SK-N-SH treated with all-trans-retinoic acid at 6 μM for 48 hours (cell line): ENCODE measurements at places on chromosomes 13 and 19.
A peak's percentile ranks its signal among the peaks of the same experiment; 100 is the strongest.

DNA sequence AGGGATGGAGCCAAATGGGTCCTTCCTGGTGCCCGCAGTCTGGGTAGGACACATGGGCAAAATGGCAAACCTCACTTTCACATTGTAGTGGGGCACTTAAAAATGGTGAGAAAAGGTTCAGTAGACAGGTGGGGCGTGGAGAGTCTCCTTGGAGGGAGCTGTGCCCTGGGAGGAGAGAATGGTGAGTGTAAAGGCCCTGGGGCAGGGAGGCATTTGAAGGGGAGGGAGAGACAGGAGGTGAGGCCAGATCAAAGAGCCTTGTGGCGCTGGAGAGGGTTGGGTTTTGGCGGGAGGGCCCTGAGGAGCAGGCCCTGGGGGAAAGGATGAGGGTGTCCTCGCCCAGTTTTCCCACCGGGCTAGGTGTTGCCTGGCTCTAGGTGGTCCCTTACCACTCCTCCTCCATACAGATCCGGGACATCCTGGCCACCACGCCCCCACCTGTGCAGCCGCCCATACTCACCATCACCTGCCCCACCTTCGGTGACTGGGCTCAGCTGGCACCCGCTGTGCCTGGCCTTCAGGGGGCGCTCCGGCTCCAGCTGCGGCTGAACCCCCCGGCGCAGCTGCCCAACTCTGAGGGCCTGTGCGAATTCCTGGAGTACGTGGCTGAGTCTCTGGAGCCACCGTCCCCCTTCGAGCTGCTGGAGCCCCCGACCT lies 6.3 kb downstream of the MAP1S start:
- ATAC-seq, result 0 out of 3 replicates have a peak, but pooled peaks have one; percentile 26

DNA sequence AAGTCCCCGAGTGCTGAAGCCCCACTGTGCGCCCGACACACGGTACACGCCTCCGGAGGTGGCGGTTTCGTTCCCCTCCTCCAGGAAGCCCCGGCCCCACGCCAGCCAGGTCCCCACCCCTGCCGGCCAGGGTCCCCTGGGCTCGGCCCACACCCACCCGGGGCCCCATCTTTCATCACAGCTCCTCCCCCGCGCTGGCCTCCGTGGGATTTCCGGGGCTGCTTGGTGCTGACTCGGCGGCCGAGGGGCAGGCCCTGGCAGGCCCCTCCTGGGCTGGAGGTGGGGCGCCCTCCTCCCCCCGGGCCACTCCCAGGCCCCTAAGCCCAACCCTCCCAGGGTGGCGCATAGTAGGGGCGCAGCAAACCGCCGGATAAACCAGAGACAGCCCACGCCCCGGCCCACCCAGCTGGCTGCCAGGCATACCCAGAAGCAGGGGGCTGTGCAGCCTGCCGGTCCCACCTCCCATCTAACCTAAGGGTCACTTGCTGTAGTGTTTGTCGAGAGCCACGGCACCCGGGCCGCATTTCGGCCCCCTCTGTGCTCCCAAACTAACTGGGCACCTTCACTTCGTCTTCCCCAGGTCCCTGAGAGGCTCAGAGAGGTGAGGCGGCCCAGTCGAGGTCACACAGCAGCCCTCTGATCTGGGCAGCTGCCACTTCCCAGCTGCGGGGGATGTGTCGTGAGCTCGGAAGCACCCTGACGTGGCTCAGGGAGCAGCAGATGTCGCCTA lies 6.6 kb downstream of the ZBTB7A start:
- no peak for ATAC-seq

GRCh38 chr13:29573190-29573589 lies 22.3 kb downstream of the SLC7A1 start:
- ATAC-seq, result peak; percentile 11; the same call in 1 of the 3 replicates

GRCh38 chr13:43146400-43146799 lies 123.0 kb downstream of the DNAJC15 start:
- ATAC-seq, result no peak

- no peak for ATAC-seq
Observed at GRCh38 chr19:57656346-57656745, 12.4 kb upstream of the ZSCAN4 start.

GRCh38 chr19:49120325-49120683 lies 960 bp downstream of the PPFIA3 start:
- no peak for ATAC-seq

DNA sequence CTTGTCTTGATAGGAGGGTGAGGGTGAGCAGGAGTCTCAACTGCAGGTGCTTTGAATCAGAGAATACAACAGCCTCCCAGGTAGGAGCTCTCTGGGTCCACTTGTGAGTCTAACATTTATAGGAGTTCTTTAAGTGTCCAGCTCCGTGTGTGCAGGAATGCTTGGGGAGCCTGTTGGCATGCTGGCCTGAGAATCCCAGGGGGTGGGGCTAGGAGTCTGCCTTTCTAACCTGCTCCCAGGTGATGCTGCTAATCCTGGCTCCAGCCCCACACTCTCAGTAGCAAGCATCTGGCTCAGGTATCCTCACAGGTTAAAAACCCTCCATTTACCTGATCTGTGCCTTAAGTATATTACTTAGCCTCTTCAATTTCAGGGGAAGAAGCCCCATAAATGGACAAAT lies 368.9 kb downstream of the RBM26 start:
- ATAC-seq, result no peak

DNA sequence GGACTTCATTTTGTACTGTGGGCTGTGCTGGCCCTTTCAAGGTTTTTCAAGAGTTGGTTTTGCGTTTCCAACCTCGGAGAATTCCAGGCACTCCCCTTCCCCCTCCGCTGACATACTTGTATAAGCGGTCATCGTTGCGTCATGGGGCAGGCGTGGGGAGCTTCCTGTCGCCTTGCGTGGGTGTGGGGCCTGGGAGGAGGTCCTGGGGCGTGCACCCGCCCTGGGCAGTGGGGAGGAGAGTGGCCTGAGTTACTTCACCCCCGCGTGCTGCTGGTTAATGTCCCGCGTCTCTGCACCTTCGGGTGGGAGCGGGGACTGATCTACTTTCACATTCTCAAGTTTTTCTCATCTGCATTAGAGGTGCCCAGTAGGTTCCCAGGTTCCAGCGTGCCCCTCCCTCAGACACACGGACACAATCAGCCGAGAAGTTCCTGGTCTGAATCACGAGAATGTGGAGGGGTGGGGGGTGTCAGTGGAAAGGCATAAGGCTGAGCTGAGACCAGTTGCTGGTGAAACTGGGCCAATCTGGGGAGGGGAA lies 4.1 kb downstream of the IER2 start:
- ATAC-seq, result no peak

- ATAC-seq, result no peak
Observed at GRCh38 chr13:53920916-53921315, 892.3 kb downstream of the OLFM4 start.

DNA sequence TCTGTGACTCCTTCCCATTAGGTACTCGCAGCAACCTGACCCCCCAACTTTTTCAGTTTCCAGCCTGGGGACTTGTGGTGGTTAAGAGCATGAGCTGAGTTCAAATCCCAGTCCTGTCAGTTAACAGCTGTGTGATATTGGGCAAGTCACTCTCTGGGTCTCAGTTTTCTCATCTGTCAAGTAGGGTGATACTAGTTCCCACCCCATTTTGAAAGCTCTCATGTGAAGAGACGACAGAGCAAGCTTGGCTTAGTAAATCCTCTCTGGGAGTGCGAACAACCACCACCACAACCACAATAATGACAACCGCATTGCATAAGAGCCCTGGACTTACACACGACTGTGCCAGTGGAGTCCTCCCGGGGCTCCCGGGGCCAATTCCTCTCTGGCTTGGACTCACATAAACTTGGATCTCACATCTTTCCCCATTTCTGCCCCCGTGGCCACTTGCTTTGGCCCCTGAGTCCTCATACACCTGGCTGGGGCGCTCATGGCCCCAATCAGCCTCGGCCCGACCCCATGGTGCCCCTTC lies 454 bp downstream of the BLVRB start:
- peak; percentile 10 for ATAC-seq

GRCh38 chr13:72149701-72150100 lies 282.7 kb upstream of the DACH1 start:
- no peak for ATAC-seq

- no peak for ATAC-seq
Observed at GRCh38 chr13:53638040-53638439, 609.4 kb downstream of the OLFM4 start.

DNA sequence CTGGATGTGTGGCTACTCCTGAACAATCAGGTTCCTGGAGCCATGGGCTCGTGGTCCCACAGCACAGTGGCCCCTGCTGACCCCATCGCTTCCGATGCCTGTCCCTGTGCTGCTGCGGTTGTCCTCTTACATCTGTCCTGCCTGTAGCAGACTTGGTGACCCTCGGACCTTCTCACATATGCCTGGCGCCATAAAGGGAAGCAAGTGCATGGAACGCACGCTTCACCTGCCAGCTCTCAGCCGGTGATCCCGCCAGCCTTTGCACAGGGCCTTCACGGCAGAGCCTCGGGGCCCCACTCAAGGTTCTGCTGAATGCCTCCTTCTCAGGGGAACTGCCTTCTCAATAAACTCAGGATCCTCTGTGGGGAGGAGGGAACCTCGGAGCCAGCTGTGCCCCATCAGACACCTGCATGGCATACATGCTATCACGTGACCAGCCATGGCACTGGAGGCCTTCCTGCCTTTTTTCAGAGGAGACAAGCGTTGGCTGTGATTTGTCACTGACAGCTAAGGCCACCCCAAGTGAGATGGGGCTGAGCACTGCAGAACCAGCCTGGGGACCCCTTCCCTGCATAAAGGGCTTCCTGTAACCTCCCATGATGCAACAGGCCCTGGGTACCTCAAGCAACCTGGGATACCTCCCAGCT lies 24.3 kb downstream of the PEPD start:
- ATAC-seq, result no peak

DNA sequence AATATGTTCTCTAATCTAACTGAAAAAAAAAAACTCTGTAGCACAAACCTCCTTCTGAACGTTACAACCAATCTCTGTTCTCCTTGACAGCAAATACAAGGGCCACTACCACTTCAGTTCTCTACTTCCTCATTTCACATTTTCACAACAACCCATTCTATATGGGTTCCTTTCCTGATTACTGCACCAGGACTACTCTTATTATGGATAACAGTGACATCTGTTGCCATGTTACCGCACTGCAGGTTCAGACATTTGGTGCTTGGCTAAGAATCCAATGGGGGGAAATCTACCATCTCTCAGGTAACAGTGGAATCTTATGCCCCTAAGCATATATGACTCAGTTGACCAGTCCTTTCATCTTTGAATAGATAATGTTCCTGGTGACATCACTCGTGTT lies 11.6 kb upstream of the FPR3 start:
- no peak for ATAC-seq

DNA sequence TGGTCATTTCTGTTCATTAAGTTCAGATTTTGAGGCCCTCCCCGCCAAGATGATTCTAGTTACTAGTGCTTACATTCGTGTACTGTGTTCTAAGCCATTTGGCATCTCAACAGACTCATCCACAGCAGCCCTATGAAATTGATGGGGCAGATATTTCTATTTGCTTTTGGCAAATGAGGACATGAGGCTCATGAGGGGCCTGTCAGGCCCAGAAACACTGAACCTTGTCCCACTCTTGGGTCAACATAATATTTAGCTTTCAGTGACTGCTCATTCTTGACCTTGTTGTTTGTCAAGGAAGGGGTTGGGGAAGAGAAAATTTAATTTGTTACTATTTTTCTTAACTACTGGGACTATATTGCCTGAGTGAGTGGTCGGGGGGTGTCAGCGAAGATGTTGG lies 92.3 kb upstream of the RNF113B start:
- no peak for ATAC-seq

DNA sequence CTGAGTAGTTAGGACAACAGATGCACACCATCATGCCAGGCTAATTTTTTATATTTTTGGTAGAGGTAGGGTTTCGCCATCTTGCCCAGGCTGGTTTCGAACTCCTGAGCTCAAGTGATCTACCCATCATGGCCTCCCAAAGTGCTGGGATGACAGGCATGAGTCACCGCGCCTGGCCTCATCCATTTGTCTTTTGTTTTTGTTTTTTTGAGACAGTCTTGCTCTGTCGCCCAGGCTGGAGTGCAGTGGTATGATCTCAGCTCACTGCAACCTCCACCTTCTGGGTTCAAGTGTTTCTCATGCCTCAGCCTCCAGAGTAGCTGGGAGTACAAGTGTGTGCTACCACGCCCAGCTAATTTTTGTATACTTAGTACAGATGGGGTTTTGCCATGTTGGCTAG lies 57.0 kb downstream of the DNM2 start:
- no peak for ATAC-seq

GRCh38 chr13:49524740-49525501 lies 29.2 kb downstream of the PHF11 start:
- ATAC-seq, result no peak

DNA sequence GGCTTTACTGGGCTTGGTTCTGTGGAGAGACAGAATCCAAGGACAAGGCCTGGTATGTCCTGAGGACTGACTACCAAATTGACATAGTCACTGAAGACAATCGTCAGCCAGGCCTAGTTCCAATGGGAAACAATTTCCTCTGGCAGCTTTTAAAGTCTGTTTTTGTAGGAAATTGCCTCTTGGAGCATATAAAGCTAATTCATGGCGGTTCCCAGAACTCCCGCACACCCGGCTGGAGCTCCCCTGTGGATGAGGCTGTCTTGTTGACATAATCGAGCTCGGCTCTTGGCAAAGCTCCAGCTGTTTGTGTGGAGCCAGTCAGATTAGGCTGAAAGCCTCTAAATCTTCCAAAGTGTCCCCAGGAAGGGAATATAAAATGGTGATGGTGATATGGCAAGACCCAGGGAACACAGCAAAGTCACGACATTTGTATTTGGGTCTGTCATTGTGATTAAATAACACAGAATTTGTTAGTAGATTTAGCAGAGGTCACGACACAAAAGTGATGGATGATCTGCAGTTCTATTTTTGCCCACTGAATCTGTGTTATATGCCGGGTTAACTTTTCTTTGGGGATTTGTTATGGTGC lies 395.0 kb downstream of the PCDH9 start:
- ATAC-seq, result peak; percentile 42; the same call in 2 of the 3 replicates
